ENCODE measurements at places on chromosomes 7 and 10.

DNA sequence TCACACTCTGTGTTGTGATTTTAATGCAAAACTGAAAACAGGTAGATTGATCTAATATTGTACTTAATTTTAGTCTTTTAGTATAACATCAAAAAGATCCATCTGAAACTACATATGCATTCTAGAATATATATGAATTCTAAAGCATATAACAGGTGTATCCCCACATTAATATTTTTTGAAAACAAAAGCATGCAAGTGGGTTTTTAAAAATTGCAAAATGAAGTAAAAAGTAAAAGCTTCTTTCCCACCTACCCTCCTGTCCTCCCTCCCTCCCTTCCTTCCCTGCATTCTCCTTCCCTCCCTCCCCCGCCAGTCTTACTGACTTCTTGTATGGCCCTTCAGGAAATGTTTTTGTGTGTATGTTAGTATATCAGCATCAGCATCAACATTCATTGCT is 14.6 kb upstream of the STMP1 start:
- DNase-seq: no peak

GRCh38 chr7:151442776-151443496 is 3.0 kb upstream of the CRYGN start:
- DNase-seq: no peak

DNA sequence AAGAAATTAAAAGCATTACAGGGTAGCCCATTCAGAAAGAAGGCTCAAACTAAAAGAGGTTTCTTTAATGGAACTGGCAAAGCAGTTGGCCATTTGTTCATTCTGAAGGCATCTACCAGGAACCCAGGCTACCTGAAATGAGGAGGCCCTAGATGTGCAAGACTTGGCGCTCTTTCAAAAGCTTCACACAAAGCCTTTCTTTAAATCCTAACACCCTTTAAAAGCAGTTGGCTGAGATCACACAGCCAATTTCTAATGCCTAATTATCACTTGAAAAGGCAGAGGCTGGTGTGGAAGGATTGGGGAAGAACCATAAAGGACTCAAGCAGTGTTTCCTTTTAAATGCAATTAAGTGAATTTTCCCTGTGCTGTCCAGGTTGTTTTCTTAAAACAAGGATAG is 23.2 kb downstream of the PPP1R17 start:
- no peak for DNase-seq

DNA sequence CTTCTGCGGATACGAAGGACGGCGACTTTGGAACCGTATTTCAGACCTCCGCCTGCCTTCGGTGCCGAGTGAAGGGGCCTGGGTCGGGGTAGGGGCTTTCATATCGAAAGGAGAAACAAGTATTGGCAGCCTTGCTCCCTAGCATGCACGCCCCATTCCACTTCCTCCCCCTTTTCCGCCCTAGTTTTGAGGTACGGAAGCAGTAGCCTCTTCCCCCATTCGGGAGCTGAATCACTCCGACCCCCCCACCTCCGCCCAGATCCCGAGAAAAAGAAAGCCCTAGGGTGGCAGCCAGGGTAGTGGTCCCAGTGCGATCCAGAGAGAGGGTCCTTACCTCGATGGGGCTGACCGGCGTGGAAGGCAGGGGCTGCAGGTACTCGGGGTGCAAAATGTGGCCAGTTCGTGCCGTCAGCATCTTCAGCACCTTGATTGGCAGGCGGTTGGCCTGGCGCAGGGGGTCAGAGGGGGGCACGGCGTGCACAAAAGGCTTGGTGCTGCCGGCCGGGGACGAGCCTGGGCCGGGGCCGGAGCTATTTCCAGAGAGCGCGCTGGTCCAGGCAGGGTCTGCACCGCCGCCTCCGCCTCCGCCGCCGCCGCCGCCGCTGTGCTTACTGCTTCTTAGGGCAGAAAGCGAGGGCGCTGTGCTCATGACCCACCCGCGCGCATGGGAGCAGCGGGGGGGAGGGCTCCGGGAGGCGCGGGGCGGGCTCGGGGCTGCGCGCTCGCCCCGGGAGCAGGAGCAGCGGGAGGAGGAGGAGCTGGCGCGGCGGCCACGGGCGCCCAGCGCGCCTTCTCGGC is 594 bp downstream of the ZNF503 start:
- DNase-seq: no peak

- DNase-seq: no peak
These were observed 53.5 kb upstream of the PPP1R17 start for GRCh38 chr7:31633467-31633866.

DNA sequence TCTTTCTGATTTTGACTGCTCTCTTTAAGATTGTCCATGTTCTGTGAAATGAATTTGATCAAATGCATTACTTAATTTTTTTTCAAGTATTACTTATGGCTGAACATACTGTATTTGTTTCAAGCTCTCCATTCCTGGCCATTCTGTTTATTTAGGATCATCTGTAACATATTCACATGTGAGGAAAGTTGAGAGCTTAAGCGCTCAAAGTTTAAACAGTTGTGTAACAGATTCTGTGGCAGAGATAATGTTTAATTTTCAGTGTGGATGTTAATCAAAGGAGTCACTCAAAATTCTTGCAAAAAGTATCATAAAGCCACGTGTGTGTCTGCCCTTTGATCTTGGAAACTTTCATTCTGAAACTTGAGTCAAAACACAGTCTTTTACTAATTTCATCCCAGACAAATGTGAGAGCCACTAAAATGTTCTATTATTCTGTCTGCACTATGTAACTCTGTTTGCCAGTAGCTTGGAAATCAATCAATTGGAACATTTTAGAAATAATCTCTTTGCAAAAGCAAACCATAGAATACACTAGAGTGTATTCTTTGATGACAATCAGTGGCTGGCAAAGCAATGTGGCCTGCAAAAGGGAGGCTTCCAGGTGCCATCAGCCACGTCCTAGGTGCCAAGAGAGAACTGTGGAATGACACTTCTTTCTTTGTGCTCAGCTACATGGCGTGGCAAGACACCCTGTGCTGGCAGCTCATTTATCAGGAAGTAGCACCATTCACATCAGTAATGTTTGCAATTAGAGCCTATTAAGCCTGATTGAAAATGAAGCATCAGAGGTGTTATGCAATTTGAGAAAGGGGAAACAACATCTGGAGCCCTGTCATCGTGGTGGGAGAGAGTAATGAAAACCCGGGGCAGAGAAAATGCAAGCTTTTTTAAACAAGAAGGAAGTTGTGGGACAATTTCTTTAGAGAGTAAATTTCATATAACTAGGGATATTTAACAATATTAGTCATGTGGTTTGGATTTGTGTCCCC is 40.9 kb downstream of the ARL5B start:
- DNase-seq: no peak

DNA sequence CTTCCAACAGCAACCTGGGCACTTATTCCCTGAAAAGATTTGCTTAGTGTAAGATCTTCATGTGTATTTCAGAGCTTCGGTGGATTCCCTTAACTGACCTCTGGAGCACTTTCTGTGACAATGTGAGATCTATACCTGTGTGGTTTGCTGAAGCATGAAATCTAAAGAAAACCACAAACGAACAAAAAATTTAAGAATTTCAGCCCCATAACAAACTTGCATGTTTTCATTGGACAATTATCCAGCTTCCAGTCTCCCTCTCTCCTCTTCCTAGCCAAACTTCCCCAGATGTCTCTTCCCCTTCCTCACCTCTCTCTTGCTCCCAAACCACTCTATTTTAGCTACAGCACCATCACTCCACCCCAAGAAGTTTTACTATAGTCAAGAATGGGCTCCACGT is 279.9 kb upstream of the SORCS1 start:
- DNase-seq: no peak

- no peak for DNase-seq
These were observed 121.9 kb downstream of the PTPN20 start for GRCh38 chr10:47033081-47033480.

DNA sequence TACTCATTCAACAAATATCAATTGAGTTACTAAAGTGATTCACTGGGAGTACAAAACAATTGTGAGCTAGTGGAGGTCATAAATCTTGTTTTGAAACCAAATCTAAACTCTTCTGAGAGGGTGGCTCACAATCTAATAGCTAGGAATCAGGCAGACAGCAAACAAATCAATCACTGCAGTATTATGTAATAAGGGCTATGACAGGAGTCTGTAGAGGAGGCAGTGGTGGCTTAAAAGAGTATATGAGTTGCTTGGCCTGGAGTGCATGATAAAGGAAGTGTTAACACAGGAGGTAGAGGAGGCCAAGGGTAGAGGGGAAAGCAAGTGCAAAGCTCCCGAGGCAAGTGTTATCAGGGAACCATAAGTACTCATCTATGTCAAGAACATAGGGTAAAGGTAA is 16.5 kb downstream of the MYPN start:
- DNase-seq: no peak

DNA sequence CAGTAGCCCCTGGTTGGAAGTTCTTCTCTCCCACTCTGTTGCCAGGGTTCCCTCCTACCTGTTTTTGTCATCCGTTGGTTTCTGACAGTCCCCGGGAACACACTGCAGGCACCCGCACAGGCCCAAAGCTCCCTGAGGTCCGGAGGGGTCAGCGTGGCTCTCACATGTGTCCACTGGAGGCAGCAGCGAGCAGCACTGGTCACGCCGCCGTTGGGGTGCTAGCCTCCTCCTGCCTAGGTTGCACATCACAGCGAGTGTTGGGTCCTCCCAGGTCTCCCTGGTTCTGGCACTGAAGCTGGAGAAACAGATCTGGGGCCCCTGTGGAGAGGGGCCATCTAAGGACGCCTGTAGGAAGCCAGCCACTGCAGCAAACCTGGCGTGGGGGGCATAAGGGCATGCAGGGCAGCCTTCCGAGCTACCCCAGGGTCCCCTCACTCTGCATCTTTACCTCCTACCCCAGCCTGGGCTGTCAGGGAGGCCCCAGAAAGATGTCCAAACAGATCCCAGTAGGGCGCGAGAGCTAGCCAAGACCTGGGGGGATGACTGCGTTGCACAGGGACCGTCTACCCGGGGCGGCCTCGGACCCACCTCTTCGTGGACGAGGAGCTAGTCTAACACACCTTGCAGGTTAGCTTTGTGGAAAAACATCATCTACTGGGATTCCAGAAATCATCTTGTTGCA is 28.9 kb downstream of the LRRC27 start:
- peak; percentile 44 for DNase-seq

DNA sequence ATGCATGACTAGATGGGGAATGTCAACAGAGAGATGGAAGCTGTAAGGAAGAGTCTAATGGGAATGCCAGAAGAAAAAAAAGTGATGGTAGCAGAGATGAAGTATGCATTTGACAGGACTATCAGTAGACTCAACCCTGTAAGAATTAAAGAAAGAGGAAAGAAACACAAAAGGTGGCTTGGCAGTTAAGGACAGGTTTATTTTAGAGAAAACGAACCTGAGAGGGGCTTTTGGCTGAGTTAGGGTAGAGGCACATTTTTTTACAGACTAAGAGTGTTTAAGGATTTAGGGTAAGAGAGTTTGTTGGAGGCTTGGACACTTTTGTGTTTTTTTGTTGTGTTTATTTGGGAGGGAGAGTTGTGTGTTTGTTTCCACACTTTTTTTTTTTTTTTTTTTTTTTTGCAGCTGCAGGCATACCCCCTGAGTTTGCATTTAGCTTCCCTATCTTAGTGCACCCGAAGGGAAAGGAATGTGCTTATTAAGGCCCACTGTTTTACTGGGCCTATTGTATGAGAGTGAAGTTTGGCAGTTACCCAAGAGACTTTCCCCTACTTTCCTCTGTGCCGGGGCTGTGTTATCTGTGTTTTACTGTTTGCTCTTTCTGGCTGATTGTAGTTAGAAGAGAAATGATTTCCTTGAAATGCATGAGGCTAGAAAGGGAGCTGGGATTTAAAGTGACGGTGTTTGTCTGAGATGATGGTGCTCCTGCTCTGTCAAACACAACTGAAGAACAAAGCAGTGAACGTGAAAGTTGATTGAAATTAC is 32.0 kb downstream of the NPVF start:
- no peak for DNase-seq

DNA sequence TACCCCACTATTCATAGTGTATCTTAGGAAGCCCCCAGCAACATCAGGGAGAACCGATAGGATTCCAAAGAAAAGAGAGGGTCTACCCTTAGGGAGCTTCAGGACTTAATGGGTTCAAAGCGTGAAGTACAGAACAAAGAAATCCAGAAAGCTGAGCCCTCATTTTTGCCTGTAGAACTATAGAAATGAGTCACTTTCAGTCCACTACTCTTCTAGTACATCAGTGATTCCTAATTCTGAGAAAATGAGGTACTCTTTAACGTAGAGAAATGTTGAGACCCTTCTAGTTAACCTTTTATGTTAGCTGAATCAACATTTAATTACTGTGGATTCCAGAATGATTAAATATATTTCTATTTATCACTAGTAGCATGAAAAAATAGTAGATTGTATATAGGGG is 1.8 kb downstream of the TDRD1 start:
- DNase-seq: no peak

- DNase-seq: no peak
These were observed 27.4 kb upstream of the GDI2 start for GRCh38 chr10:5840314-5841307.

DNA sequence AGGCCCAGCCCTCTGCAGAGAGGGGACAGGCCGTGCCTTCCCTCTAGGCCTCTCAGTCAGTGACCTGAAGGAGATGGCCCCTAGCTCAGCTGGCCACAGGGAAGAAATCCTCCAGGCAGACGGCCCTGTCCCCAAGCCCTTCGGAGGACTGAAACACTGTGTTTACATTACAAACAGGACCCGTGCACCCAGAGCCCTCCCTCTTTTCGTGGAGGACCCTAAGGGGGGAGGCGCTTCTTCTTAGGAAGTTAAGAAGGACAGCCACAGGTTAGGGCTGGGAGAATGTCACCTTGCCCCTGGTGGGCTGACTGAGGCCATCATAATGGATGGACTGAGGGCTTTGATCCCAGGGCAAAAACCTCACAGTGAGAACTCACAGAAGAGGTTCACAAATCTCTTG is 154.9 kb downstream of the SLIT1 start:
- DNase-seq: no peak

- DNase-seq: no peak
These were observed 108.8 kb upstream of the BMPER start for GRCh38 chr7:33796538-33796937.

- no peak for DNase-seq
These were observed 159.2 kb downstream of the KCNMA1 start for GRCh38 chr10:77478247-77478961.

GRCh38 chr10:101038484-101038883 is 7.5 kb downstream of the SFXN3 start:
- no peak for DNase-seq

DNA sequence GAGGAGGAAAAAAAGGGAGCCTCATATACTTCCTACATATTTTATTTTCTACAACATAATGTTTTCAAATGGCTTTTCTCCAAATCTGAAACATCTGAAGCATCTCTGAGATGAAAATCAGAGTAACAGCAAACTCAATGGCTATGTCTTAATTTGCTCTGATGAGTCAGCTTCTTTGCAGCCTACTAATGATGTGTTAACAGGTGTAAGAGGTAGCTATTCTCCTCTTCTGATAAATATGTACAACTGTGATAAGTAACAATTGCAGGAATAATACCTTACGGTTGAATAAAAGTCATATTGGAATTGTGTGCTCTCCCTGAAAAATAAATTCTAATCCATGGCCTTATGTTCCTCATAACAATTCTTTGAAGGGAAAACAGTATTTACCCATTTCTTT is 45.2 kb downstream of the GNAT3 start:
- DNase-seq: no peak

DNA sequence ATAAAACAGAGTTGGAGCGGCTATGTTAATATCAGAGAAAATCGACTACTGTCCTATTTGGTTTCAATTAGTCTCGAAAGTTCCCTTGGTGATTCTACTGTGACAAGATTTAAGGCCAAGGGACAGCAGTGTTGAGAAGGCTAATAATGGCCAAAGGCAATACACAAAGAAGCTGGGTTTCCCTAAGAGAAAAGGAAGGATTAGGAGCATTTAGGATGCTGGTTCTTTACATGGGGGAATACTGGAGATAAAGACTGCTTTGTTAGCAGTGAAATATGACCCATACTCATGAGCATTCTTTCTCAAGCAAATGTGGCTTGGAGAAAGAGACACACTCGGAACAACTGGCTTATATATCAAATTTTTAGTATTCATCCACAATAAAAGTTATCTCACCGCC is 32.2 kb downstream of the IQUB start:
- DNase-seq: no peak

All from stimulated activated CD4-positive, alpha-beta T cell treated with anti-CD3 and anti-CD28 coated beads, Interleukin-2, amount 100 ng/mL, for 24 hours (primary cell).